ENCODE measurements at places on chromosomes 6 and 20.

DNA sequence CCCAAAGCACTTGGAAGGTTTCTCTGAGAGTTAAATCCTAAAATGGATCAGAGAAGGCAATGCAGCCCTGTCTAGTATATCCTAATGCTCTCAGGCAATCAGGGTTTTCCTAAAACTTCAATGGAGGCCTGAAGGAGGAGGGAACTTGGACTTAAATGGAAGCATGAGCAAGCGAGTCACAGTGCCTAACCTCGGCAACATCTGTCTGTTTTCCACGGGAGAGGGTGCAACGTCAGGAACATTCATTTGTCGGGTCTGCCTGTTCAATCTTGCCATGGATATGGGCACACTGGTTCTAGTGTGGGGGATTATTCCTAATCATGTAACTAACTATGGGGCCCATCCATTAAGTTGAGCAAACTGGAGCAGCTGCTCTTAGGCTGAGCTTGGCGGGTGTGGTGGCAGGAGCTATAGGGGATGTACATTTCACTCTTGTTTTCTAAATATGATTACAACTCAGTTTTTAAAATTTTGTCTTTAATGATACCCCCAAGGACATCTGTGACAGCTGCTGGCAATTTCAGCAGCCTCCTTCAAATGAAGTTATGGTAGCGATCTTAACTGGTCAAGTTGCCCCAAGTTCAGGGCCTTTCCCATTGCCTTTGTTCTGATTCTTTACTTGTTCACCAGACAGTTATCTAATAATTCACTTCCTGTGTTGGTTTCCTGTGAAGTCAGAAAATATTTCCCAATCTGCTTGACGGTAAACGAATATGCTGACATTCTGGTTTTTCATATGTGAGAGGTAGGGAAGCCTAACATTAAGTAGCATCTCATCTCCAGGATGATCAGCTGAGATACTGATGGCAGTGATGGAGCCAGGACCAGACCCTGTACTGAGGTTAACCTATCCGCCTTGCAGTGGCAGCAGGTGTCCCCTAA is 21.6 kb downstream of the DSE start:
- DNase-seq = peak; percentile 69

DNA sequence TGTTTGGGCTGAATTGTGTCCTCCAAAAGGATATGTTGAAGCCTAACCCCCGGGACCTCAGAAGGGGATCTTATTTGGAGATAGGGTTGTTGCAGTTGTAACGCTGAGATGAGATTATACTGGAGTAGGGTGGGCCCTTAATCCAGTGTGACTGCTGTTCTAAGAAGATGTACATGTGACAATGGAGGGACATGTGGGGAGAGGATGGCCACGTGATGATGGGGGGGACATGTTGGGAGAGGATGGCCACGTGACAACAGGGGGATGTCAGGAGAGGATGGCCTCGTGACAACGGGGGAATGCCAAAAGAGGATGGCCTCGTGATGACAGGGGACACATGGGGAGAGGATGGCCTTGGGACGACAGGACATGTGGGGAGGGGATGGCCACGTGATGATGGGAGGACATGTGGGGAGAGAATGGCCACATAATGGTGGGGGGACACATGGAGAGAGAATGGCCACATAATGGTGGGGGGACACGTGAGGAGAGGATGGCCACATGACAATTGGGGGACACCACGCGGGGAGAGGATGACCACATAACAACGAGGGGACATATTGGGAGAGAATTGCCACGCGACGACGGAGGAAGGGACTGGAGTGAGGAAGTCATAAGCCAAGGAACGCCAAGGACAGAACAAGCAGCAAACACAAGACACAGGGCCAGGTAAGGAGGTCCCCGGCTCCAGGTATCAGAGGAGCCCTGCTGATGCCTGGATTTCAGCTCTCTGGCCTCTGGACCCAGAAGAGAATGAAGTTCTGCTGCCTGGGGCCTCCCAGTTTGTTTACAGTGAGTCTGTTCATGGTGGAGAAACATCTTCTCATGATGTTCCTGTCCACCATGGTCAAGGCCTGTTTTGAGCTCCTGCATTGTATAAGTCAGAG is 29.2 kb downstream of the SYNJ2 start:
- DNase-seq = no peak

- no peak for DNase-seq
Measured at GRCh38 chr6:29679962-29680361, 990 bp downstream of the ZFP57 start.

- no peak for DNase-seq
Measured at GRCh38 chr6:42335896-42336295, 115.8 kb downstream of the TRERF1 start.

- peak; percentile 42 for DNase-seq
Measured at GRCh38 chr6:153537422-153537821, 406.3 kb upstream of the RGS17 start.

- DNase-seq = no peak
Measured at GRCh38 chr6:164321297-164321696, 906.8 kb downstream of the QKI start.
